ENCODE measurements at places on chromosomes 3 and 15.

DNA sequence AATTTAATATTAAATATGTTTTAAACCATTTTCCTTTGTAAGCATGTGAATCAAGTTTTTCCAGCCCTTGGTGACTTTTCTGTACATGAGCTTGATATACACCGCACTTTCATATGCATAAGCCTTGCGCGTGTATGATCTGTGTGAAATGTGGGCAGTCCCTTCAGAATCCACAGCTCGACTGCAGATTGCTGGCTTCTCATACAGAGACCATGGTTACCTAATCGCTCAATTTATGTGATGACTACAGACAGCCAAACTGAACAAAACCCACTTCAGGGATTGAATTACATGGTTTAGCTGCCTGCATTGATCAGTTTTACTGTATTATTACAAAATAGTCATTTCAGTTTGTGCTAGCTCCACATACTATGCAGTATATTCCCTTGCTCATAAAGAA is 212.3 kb upstream of the NECTIN3 start:
- no peak for DNase-seq

GRCh38 chr3:330494-331115 is 134.0 kb downstream of the CHL1 start:
- no peak for DNase-seq

- no peak for DNase-seq
Observed at GRCh38 chr3:168977716-168978374, 685.7 kb downstream of the MECOM start.

GRCh38 chr3:14577897-14578296 is 37.8 kb upstream of the GRIP2 start:
- DNase-seq, result no peak

DNA sequence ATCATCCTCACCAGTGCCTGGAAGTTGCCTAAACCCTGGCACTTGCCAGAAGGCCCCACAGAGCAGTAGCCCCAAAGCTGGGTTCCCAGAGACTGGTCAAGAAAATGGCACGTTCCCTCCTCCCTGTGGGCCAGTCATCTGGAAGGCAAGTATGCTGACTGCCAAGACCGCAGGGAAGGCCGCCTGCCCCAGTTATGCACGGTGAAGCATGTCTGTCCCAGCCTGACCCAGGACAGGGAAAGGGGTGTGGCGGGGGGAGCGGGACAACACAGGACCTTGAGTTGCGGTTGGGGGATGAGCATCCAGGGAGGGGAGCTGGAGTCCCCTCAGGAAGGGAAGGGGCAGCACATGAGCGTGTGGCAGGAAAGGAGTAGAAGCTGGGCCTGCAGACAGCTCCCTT is 33.0 kb downstream of the RBPMS2 start:
- no peak for DNase-seq

DNA sequence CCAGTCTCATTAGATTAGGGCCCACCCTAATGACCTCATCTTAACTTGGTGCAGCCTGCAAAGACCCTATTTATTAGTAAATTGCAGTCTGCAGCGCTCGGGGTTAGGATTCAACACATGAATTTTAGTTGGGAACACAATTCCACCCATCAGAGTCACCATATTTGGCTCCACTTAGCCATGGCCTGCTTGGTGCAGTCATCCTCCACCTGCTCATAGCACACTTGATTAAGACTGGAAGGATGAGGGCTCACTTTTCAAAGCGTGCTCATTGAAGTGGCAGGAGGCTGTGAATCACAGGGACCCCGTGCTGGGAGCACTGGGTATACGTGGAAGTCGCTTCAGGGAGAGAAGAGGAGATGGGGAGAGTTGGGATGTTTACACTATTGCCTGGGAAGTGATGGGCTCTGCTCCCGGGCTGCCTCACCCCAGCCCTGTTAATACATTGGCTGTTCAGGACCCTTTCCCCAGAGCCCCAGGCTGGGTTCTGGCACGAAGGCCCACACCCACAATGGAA is 68.2 kb downstream of the ASB7 start:
- DNase-seq, result no peak

GRCh38 chr15:88843334-88843733 is 40.1 kb downstream of the ACAN start:
- no peak for DNase-seq

DNA sequence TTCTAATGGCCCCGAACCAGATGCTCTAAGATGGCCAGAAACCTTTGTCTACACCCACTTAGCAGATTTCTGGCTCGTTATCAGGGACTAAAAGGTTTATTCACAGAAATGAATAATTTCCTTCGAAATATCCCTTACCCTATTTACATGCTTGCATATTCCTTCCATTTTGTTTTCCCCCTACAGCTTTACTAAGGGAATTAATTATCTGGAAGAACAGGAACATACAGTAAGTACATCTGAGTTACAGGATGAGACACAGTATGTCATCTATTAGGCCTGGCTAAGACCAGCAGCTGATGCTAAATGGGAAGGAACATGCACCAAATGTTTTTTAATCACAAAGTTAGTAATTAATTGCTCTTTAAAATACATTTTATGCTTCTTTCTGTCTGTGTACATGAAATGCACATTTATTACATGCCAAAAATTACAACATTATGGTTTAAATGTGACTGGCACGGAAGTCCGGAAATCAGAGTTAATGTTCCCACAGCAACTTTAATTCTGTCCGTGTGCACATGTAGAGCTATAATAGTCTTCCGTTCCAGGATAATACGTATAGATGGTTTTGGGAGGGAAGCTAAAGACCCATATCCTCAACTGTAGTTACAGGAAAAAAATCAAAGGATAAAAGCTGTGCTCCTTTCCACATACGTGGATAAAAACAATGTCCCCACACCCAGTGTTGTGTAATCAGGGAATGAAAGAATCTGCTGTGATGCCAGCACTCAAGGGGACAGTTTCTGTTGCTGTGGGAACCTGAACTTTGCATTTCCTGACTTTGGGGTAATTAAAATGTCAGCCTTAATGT is 82.0 kb downstream of the TIGIT start:
- no peak for DNase-seq

- no peak for DNase-seq
Observed at GRCh38 chr3:40097131-40098117, 212.1 kb upstream of the EIF1B start.

Data from activated CD4-positive, alpha-beta T cell treated with anti-CD3 and anti-CD28 coated beads, Interleukin-2, Interleukin-4, amounts not matched to agents 100 ng/mL and 50 ng/mL, durations not matched to agents 16 hours and 8 hours (primary cell).